Occipital lobe (tissue), 3 donors: ENCODE measurements at places on chromosomes 16 and 17. TPM values are rescaled to one million over a fixed set of nuclear protein-coding genes. Genes with fewer than 3 reads are reported as not detected.

Gene KRTAP4-12
- not detected for total RNA-seq

Gene TNS4
- total RNA-seq: not detected

Gene PRSS22
- not detected for total RNA-seq

Gene TPSD1
- not detected for total RNA-seq

Gene ITGA2B
- total RNA-seq: 0.78 TPM

Gene ZKSCAN2
- 14.0 TPM for total RNA-seq

Gene TNFRSF17
- not detected for total RNA-seq

Gene WNT3
- 5.1 TPM for total RNA-seq

Gene PSMB3
- 138 TPM for total RNA-seq

Gene CDH1
- 1.1 TPM for total RNA-seq

Gene ZP2
- not detected for total RNA-seq

Gene MYH11
- under 0.01 TPM for total RNA-seq

Gene LMF1
- total RNA-seq: 9.4 TPM

Gene DNAH9
- 2.3 TPM for total RNA-seq

Gene MT1A
- not detected for total RNA-seq

Gene TPSG1
- not detected for total RNA-seq
